AG08395 (cell line): ENCODE measurements at places on chromosomes 3 and 15.

DNA sequence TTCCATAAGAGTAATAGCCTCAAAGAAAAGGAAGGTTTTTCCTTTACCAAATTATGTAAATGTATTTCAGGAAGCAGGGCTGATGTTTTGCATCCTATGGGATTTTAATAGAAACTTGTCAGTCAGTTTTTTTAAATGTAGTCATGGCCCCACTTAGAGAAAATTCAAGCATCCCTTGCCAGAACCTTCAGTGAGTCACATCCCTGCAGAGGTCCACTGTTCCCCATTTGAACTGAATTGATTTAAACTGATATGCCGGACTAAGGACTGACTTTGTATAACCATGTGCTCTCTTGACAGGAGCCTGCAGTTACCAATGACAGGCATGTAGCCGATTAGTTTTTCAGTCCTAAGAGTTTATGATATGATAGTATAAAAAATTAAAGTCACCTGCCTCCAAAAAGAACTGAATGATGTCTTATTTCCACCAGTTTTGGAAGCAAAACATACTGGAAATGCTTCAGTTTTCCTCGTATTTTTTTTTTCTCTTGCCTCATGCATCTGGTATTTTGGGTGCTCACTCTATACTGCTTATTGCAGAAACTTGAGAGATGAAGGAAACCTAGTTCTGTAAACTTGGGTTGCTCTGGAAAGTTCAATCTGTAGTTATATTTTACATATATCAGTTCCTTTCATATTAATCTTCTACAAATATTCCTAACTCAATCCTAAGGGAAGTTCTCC lies 30.7 kb downstream of the LRTM1 start:
- peak; percentile 58 for DNase-seq

GRCh38 chr3:82208002-82208710 lies 446.7 kb upstream of the GBE1 start:
- DNase-seq: no peak

DNA sequence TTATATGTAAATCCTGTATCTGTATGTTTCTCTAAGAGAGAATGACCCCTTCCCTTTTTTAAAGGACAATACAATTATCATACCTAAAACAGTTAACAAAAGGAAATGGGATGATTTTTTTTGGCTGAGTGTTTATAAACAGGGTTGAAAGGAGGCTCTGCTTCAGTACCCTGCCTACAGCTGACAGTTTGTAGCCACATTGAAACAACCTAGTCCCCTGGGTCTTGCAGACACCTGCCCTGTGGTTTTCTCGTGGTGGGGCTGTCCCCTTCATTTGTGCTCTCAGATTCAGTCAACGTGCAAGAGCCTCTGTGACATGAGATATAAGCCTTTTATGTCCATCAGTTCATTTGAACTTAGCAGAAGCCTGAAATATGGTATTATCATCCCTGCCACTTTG lies 2.3 kb upstream of the HMCES start:
- no peak for DNase-seq

- peak; percentile 64 for DNase-seq
Observed at GRCh38 chr15:90219421-90220141, 14.2 kb downstream of the CIB1 start.

- no peak for DNase-seq
Observed at GRCh38 chr15:56047354-56047753, 53.9 kb upstream of the NEDD4 start.

- no peak for DNase-seq
Observed at GRCh38 chr15:78374436-78375393, 34.6 kb downstream of the CRABP1 start.

GRCh38 chr15:62847900-62848489 lies 194.6 kb upstream of the TPM1 start:
- DNase-seq: peak; percentile 24

DNA sequence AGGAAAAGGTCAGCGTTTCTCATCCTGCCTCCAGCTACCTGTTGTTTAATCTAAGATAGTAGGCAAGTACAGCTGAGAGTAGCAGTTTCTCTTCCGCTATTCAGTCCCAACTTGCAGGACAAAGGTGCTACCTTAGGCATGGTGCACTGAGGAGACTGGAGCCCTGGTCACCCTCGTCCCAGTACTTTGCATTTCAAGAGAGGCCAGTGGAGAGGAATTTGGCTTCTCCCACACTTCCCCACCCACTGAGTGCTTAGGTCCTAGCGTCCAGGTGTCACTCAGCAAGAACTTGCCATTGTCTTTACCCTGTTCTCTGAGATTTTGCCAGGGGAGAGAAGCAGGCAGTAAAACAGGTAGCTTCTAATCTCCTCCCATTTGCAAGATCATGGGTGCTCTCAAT lies 12.5 kb upstream of the RPN1 start:
- DNase-seq: no peak

DNA sequence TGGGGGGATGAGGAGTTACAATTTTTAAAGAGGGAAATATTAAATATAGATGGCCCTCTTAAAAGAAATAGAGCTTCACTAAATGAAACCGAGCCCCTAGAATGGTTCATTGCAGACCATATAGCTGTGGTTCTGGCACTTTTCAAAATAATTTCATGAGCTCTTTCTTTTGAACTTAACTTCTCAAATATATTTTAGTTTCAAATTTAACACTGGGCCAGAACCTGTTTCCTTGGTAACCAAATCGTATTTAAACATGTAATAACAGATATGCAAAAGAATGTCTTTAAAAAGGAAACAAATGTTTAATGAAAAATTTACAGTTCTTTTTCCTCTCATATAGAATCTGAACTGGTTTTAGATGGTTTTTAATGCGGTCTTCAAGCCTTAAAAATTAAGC lies 20.1 kb downstream of the ZBTB38 start:
- no peak for DNase-seq

GRCh38 chr3:52690560-52690959 lies 4.7 kb downstream of the GNL3 start:
- no peak for DNase-seq

- DNase-seq: no peak
Observed at GRCh38 chr3:76264911-76265310, 479.6 kb upstream of the ZNF717 start.

DNA sequence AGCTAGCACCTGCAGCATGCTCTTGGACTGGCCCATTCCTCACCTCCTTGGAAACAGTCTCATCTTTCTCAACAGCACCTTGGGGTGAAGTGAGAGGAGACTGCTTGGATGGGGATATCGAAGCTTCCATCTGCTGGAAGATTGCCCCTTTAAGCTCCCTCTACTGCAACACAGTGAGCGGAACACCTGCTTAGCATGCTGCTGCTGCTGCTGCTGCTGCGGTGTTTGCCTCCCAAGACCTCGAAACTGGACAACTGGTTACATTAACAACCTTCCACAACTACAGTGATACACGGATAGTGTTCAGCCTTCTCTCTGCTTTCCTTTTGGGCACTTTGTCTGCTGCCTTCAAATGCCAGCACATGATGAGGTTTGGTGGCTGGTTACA lies 253.9 kb upstream of the LYSMD4 start:
- no peak for DNase-seq

DNA sequence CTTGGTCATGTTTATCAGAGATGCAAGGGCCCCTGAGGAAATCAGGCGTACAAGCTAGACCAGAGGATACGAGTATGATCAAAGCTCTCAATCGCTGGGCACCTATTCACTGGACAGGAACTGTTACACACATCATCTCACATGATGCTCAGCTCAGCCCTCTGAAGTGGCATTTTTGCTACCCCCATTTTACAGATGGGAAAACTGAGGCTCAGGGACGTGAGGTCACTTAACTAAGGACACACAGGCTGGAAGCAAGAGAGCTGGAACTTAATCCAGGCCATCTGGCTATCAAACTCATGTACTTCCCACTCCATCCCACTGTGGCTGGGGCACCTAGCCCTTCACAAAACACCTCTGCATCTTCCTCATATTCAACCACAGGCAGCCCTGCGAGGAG lies 72.9 kb upstream of the SLC6A1 start:
- no peak for DNase-seq

- no peak for DNase-seq
Observed at GRCh38 chr3:72379500-72380187, 468.6 kb downstream of the SHQ1 start.

- peak; percentile 48 for DNase-seq
Observed at GRCh38 chr3:15964605-15965442, 167.0 kb upstream of the ANKRD28 start.

GRCh38 chr15:69666921-69667811 lies 214.5 kb downstream of the RPLP1 start:
- no peak for DNase-seq

- DNase-seq: no peak
Observed at GRCh38 chr3:12729051-12729651, 29.9 kb downstream of the TMEM40 start.

GRCh38 chr3:142947352-142947751 lies 16.1 kb downstream of the PAQR9 start:
- no peak for DNase-seq

- DNase-seq: no peak
Observed at GRCh38 chr3:186471771-186472170, 72.4 kb downstream of the CRYGS start.

- DNase-seq: no peak
Observed at GRCh38 chr3:152331998-152332397, 63.3 kb downstream of the MBNL1 start.

DNA sequence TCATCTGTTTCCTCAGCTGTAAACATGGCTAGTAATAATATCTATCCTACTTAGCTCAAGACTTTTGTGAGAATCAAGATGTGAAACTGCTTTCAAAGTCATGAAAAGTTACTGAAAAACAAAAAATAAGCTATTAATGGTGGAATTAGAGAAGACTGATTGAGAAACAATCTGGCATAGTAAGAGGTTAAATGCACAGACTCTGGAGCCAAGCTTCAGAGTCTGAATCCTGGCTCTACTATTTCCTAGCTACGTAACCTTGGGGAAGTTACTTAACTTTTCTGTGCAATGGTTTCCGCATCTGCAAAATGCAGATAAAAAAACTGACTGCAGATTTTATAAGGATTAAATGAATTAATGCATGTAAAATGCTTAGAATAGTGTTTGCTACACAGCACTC lies 28.8 kb downstream of the LRRFIP2 start:
- DNase-seq: no peak

GRCh38 chr3:112119962-112120836 lies 12.8 kb downstream of the GCSAM start:
- no peak for DNase-seq

DNA sequence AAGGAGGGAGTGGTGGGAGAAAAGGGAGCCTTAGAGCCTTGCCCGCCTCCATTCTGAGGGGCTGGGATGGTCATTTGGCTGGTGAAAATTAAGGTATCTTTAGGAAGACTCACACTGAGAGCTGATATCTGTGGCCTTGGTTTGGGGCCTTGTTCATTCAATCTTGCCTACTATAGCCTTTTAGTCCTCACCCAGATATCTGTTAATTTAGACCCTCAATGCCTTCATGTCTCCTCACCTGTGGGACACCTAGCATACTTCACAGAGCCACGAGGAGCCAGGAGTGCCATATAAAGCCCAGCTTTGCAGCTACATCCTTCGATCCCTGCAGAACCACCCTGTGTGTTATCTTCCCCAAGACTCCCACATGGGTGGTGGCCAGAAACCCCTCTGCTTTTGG lies 4.7 kb upstream of the ARNT2 start:
- no peak for DNase-seq

DNA sequence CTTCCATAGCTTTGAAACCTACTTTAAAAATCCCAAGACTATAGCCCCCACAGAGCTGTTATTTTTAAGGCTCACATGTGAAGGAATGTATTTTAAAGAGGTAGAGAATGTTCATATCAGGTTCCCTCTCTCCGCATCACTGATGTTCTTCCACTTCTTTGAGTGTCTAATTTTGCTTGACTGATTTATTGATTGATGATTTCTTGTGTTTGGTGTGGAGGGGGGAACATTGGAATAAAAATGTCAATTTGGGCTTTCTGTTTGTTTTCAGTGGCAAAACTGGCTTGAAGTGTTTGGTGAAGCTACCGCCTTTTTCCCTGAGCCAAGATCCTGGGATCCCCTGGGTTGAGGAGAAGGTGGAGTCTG lies 2.7 kb upstream of the TMEM212 start:
- DNase-seq: no peak

DNA sequence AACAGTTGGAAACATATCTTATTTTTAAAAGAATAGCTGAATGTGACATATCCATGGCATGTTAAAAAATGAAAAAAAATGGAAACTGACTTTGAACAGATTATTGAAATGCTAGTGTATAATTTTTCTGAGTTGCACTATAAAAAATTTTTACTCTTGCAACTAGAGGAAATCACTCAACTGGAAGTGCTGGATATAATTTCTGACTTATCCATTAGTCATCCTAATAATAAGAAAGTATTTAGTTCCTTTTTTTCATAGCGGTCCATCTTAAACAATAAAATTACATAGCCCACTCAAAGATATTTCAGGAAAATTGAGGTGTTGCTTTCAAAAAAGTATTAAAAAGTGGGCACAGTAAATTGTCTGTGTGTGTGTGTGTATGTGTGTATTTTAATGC lies 80.7 kb downstream of the MBNL1 start:
- no peak for DNase-seq

DNA sequence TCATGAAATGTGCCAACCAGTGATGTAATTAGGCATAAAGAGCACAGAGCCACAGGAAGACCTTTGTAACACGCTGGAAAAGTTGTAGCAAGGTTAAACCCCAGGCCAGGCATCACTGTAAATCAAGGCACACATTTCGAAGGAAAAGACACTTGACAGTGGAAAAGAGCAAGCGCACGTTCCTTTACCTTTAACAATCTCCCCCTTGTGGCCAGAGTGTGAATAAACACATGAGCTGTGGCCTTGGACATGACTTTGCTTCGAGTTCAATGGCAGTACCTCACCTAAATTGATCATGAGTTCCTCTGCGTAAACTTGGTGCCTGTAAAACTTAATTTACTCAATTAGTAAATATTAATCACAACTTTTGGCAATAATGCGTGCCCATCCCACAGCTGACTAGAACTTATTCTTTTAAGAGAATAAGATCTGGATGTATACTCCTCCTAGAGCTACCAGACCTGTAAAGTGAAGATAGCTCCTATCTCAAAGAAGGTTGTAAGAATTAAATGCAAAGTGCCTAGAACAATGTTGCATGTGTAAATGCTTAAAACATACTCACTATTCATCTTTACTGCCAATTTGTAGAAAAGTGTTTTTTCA lies 757.0 kb upstream of the NECTIN3 start:
- DNase-seq: peak; percentile 21

GRCh38 chr3:36893137-36893557 lies 51.7 kb downstream of the TRANK1 start:
- DNase-seq: peak; percentile 62

- no peak for DNase-seq
Observed at GRCh38 chr15:34213690-34214089, 3.8 kb upstream of the KATNBL1 start.

- no peak for DNase-seq
Observed at GRCh38 chr15:97446138-97446537, 514.4 kb upstream of the ARRDC4 start.
